ENCODE measurements at places on chromosomes 12 and 14.
A peak's percentile ranks its signal among the peaks of the same experiment; 100 is the strongest.

GRCh38 chr14:78202163-78202562 lies 32.0 kb downstream of the NRXN3 start:
- no peak for DNase-seq

DNA sequence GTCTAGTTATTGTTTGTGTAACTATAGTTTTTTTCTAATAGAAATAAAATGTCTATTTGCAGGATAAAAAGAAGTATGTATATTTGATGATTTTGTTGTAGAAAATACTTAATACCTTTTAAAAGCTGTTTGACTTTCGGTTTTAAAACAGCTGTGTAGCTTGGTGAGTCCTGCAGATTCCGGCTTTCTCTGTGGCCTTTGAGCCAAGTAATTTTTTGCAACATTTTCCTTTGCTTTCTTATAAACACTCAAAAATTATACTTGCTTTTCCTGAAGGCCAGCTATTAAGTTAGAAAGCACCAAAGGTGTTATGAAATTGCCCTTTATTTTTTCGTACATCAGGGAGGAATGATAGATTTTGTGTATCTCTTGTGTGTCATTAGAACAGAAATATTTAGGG lies 63.6 kb downstream of the CRADD start:
- DNase-seq: no peak

GRCh38 chr14:96165493-96166436 lies 38.9 kb upstream of the BDKRB2 start:
- DNase-seq: no peak

DNA sequence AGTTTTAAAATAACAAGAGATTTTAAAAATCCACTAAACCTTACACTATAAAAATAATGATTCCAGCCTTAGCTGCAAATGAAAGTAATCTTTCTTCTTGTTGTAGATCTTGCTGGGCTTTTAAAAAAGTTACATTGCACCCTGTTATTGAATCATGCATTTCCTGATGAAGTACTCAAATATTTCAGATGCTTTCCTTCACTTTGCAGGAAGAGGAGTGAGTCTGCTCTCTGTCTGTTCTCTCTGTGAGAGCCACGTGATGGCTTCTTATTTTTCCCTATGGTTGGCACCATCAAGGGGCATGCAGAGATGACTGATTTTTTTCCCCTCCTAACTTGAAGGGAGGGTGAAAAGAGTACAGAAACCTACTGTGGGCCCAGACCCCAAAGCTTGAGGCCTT lies 262.7 kb downstream of the ATP23 start:
- no peak for DNase-seq

GRCh38 chr14:54814076-54814475 lies 88.5 kb downstream of the GCH1 start:
- peak; percentile 60 for DNase-seq

DNA sequence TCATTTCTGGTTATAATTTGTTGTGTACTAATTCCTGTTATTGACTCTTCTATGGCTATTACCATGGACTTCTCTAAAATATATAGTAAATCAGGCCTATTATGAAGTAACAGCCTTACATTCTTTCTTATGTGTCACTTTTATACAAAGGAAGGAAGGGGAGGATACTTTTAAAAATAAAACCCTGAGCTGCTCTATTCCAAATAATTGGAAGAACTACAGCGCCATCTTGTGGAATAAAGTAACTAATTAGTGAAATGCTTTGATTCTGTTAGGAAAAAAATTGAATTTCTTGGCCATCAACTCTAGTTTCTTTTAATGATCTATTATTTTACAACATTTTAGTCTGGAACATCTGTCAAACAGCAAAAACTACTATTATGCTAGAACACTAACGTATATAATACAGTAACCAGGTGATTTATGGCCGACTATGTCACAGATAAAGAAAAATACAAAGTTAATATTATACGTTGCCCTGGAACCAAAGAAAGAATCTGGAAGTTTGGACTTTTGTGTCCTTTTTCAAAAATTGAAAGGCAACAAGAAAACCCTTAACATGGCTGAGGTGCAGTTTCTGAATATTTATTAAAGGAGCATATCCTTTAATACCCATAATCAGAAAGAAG lies 55.0 kb upstream of the NELL2 start:
- no peak for DNase-seq

GRCh38 chr14:24921903-24922302 lies 128.0 kb downstream of the STXBP6 start:
- DNase-seq: no peak

DNA sequence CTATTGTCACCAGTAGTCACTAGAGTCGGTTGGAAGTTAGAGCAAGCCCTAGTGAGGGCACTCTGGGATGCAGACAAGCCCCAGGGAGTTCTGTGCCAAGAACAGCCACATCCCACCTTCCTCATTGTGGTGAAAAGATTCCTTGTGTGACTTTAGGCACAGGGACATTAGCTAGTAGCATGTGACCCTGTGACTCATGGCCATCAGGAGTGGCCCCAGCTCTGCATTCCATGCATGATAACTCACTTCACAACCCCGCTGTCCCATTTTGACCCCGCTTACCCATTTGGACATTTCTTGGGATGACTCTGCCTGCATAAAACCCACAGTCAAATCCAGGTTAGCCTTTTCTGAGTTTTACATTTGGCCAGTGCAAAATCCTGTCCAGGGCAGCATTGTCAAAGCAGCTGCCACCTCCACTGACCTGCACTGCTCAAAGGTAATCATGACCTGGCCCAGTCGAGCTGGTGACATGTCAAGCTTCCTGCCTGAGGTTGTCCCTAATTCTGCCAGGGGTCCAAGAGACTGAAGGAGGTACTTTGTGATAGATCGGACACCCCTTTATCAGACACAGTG lies 430.5 kb downstream of the DPF3 start:
- DNase-seq: no peak

DNA sequence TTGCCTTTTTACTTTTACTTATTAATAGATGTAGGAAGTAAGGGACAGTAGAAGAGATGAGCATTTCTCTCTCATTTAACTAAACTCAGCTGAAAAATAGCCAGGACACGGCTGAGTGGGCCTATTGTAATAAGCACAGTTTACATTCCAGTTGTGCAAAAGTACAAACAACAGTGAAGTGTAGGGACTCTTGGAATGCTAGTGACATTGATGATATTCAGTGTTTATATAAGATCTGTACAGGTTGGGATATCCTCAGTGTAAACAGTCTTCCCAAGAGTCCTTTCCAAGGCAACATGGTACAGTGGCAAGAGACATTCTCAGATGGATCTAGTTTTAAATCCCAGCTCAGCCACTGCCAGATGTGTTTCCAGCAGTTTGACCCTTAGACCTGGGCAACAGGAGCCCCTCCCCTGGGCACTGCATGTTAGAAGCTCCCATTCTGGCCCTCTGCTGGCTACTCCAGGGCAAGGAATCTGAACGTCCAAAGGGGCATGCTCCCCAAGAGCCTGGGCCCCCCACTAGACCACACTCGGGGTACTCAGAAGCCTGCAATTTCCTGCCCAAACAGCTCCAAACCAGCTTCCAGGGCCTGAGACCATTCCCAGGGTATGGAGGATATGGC lies 55.3 kb downstream of the STAB2 start:
- no peak for DNase-seq

GRCh38 chr14:97850466-97850865 lies 1053.3 kb downstream of the VRK1 start:
- no peak for DNase-seq

DNA sequence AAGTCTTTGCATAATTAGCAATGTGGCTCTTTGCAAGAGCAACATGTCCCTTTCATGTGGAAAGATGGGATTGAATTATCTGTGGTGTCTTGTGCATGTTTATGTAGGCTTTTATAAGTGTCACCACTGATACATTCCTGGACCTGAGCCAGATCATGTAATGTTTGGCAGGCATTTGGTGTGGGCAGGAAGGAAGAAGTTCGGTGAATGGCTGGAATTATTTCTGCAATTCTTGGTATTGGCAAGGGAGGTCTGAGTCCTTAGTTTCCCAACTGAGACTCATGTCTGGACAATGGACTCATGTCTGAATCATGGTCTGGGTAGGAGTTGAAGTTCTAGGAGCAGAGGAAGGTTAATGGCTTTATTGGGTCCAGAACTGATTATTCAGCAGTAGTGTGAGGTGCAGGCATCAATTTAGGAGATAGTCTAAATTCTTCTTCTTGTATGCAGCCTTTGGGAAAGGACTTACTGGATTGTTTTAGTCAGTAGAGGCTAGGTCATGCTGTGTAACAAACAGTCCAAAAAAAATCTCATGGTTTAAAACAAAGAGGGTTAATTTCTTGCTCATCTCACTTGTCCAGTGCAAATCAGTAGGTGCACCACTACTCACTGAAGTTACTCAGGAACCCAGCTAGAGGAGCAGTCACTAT lies 186.5 kb upstream of the LHX5 start:
- DNase-seq: no peak

- DNase-seq: no peak
Measured at GRCh38 chr14:104435147-104436046, 144.2 kb upstream of the C14orf180 start.

DNA sequence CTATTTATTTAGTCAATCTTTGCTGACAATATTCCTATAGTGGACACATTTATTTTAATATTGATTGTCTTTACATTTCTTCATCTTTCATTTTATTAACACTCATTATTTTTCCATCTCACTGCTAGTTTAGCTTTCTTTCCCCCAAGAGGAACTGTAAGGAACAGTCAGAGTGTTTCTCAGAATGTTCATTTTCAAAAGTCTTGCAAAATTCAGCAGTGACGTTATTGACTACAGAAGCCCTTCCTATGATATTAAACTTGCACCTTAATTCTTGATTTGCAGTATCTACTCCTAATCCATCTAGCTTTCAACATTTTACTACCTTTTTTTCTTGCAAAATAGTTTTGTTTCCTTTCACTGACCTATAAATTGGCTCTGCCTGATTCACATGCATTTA lies 13.0 kb downstream of the CLEC2B start:
- no peak for DNase-seq

GRCh38 chr12:104742551-104743201 lies 215.4 kb downstream of the SLC41A2 start:
- DNase-seq: peak; percentile 59

DNA sequence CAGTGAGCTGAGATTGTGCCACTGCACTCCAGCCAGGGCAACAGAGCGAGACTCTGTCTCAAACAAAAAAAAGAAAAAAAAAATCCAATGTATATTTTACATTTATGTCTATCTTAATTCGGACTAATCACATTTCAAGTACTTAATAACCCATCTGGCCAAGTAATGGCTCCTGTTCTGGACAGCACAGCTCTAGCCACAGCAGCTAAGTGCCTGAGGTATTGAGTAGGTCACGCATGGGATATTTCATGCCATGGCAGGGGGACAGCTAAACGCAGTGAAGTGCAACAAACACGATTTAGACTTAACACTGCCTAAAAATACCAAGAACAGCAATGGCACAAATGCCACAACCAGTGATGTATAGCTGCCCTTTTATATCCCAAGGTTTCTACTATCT lies 8.0 kb downstream of the BAZ1A start:
- DNase-seq: peak; percentile 74

DNA sequence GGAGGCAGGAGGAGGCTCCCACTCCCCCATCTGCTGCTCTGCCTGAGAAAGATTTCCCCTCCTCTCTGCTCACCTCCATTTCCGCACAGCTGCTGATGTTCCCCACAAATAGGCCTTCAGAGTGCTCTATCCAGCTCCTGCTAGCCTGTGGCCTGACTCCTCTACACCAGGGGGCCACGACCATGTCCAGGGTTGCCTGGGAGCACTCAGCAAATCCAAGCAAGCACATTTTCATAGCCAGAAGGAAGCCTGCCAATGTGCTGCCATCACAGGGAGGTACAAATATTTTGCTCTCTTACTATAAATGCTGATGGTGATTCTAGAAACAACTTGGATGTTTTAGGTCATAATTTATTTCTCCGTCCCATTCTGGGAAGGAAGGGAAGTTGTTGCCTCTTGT lies 17.3 kb downstream of the KCNA5 start:
- DNase-seq: no peak

DNA sequence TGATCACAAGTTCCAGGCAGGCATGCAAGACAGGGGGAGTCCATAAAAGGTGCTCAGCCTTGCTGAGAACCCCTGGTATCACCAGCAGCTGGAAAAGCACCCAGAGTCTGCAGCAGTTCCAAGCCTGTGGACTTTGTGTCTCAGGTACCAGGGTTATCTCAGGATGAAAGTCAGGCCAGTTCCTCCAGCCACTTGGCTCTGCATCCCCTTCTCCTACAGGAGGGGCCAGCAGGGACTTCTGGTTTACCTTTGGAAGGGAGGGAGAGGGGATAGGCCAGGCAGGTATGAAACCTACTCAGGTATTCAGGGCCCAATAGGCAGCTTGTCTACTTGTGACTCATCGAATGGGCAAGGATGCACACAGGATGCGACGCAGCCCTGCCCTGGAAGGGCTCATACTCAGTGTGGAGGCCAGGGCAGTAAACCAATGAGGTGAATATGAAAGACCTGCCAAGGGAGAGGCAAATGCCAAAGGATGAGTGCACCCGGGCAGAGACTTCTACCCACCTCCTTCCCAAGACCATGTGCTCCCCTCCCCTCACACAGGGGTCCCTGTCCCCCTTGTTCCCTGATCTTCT lies 148.2 kb downstream of the SLC38A6 start:
- DNase-seq: no peak

- no peak for DNase-seq
Measured at GRCh38 chr12:104494793-104495158, 38.0 kb downstream of the CHST11 start.

DNA sequence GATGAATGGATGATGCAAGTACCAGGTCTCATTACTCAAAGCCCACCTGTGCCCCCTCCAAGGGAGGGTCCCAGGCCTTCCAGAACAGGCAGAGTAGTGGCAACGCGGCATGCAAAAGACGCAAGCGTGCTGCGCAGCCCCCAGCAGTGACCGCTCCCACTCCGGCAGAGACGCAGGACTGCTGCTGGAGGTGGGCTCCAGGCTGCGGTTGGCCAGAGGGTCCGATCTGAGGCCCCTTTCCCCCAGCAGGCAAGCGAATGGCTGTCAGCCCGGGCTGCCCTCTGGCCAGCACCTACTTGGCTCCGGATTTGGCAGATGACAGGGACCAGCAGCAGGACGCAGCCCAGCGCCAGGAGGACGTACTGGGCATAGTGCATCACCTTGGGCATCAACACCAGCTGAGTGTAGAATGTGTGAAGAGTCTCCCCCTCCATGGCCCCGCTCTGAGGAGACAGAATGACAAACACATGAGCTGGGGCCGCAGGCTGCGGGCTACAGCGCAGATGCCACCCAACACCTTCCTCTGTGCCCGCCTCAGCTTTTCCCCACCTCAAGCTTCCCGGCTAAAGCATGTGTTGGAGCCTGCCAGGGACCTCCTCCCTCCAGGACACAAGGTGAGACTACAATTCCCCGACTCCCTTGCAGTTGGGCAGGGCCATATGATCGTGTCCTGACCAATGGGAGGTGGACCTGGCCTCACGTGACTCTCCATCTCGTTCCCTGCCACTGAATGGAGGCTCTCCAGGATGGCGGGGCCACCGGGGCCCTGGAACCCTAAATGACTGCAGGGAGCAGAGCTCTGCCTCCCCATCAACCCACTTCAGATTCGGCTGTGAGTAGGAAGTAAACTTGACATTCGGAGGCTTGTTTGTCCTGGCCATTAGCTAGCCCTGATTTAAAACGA lies 77.4 kb downstream of the SCARB1 start:
- no peak for DNase-seq

Data from BE2C (cell line).